Nephron progenitor cell (in vitro differentiated cells): ENCODE measurements at places on chromosomes 4 and X.

DNA sequence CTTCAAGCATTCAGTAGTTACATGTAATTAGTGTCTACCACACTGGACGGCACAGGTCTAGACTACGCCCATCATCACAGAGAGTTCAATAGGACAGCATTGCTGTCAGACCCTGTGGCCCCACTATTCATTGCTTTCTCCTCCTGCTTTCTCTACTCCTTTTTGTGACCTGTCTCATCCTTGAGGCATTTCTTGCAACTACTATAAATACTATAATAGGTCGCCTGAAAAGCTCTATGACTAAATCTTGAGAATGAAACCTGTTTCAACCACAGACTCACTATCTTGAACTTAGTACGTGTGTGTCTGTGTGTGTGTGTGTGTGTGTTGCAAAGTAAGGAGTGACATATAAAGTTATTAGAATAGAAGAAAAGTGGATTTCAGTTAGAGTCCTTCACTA, 252.9 kb upstream of the KLF3 start:
- H3K4me3 ChIP-seq, result no peak overlapping the region
- no peak overlapping the region for H3K27ac ChIP-seq
- DNase-seq, result no peak
- H3K4me1 ChIP-seq, result peaks cover 56% of the 10 kb centered on the region
- peaks cover 15% of the 10 kb centered on the region for H3K27me3 ChIP-seq

DNA sequence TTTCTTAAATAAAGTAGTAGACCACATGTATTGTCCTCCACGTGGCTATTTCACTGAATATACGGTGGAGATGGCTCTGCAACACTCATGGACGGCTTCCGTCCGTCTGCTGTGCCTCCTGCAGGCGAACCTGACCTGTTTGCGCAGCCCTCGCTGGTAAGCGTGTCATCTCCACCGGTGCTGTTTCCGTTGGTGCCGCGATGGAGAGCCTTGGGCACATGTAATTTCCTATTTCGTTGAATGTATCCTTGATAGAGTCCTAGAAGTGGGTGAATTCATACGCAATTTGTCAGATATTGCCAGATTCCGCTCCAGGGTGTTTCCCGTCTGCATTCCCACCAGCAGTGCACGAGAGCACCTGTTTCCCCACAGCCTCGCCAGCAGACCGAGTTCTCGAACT, 48.5 kb downstream of the HTT-AS start:
- no peak overlapping the region for H3K4me3 ChIP-seq
- H3K27me3 ChIP-seq, result peaks cover 8% of the 10 kb centered on the region
- no peak overlapping the region for H3K27ac ChIP-seq
- DNase-seq, result no peak

- H3K27ac ChIP-seq, result no peak overlapping the region
- H3K4me1 ChIP-seq, result peaks cover 14% of the 10 kb centered on the region
- H3K36me3 ChIP-seq, result no peaks in the 10 kb centered on the region
- DNase-seq, result no peak
Measured at GRCh38 chrX:101265869-101266428, 25.2 kb downstream of the TAF7L start.

- no peaks in the 10 kb centered on the region for H3K27me3 ChIP-seq
- no peaks in the 10 kb centered on the region for H3K36me3 ChIP-seq
- H3K4me1 ChIP-seq, result no peaks in the 10 kb centered on the region
Measured at GRCh38 chrX:143674926-143675325, 39.0 kb upstream of the SLITRK4 start.

GRCh38 chrX:41333003-41333743, 789 bp upstream of the DDX3X start:
- H3K4me1 ChIP-seq, result peaks cover 36% of the 10 kb centered on the region
- peak overlapping the region; percentile 100 for H3K27ac ChIP-seq
- H3K4me3 ChIP-seq, result peak overlapping the region; percentile 88
- H3K27me3 ChIP-seq, result peaks cover 8% of the 10 kb centered on the region
- peaks cover 15% of the 10 kb centered on the region for H3K36me3 ChIP-seq

GRCh38 chr4:188536826-188537225, 397.6 kb downstream of the TRIML1 start:
- no peak for DNase-seq
- H3K4me3 ChIP-seq, result no peak overlapping the region
- no peaks in the 10 kb centered on the region for H3K4me1 ChIP-seq
- H3K36me3 ChIP-seq, result no peaks in the 10 kb centered on the region
- H3K27me3 ChIP-seq, result no peaks in the 10 kb centered on the region
